ENCODE measurements at places on chromosomes 3 and 15. TPM values are rescaled to one million over a fixed set of nuclear protein-coding genes. Genes with fewer than 3 reads are reported as not detected.
A peak's percentile ranks its signal among the peaks of the same experiment; 100 is the strongest.

Gene TM4SF1
- total RNA-seq: not detected

Gene LINGO1
- not detected for total RNA-seq

Gene CFAP161
- not detected for total RNA-seq

Gene CYP1A1
- total RNA-seq: 4.7 TPM

Gene C3orf62
- total RNA-seq: 11.1 TPM

Gene SELENOS
- total RNA-seq: 32.2 TPM

Gene AGTR1
- not detected for total RNA-seq

Gene ROPN1
- total RNA-seq: not detected

Gene ARRDC4
- total RNA-seq: 0.18 TPM

Gene TMEM40
- total RNA-seq: not detected

GRCh38 chr3:142134799-142135325, 14.5 kb downstream of the TFDP2 start:
- no peak for DNase-seq

DNA sequence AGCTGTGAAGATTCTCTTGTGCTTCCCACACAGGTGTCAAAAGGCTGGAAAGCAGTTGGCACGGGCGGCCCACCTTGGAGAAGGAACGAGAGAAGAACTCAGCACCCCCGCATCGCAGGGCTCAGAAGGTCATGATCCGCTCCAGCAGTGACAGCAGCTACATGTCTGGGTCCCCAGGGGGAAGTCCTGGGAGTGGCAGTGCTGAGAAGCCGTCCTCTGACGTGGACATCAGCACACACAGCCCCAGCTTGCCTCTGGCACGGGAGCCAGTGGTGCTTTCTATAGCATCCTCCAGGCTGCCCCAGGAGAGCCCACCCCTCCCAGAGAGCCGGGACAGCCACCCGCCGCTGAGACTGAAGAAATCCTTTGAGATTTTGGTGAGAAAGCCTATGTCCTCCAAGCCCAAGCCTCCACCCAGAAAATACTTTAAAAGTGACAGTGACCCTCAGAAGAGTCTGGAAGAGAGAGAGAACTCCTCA, 31.4 kb downstream of the STARD5 start:
- DNase-seq: peak; percentile 59

DNA sequence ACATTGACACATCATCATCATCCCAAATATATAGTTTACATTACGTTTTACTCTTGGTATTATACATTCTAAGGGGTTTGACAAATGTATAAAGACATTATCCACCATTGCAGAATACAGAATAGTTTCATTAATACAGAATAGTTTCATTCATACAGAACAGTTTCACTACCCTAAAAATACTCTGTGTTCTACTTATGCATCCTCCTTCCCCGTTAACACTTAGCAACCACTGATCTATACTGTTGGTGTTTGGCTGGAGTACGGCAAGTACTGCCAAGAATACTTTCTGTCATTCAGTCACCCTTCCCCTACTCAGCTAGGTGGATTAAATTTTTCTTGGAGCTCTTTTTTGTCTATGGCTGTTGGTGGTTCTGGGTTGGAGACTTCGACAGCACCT, 33.4 kb downstream of the LEKR1 start:
- no peak for DNase-seq

- DNase-seq: no peak
Observed at GRCh38 chr3:173933113-173933512, 535.6 kb downstream of the NLGN1 start.

DNA sequence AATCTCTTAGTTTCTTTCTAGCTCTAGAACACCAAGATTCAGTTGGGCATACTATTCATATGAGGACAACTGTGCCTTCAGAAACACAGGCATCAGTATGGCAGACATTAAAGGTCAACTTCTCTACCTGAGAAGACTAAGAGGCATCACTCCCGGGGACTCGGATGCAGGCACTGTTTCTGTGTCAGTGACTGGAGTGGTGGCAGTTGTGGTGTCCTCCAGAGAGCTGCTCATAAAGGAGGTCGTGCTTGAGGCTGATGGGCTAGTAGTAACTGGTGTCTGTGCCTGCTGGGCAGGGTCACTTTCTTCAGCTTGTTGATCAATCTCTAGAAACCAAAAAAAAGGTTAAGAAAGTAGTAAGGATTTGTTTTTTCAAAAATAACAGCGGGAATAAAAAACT, 75.2 kb downstream of the FBXL22 start:
- no peak for DNase-seq

DNA sequence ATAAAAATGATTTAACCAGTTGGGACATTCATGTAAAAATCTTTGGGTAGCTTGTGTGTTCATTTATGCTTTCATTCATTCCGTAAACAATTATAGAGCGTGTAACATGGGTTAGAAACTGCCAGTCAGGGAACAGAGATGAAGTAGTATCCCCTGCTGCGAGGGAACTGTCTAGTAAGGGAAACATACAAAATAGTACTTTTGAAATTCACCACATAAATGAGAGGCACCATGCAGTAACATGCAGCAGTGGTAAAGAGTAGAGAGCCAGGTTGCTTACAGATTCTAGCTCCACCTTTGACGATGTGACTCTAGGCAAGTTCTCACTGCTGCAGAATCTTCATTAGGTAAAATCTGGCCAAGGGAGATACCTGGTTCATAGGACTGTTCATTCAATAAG, 938 bp downstream of the DZIP3 start:
- DNase-seq: no peak

- no peak for DNase-seq
Observed at GRCh38 chr15:70797464-70797863, 34.1 kb upstream of the UACA start.

- DNase-seq: no peak
Observed at GRCh38 chr3:61665121-61665520, 103.8 kb downstream of the PTPRG start.

DNA sequence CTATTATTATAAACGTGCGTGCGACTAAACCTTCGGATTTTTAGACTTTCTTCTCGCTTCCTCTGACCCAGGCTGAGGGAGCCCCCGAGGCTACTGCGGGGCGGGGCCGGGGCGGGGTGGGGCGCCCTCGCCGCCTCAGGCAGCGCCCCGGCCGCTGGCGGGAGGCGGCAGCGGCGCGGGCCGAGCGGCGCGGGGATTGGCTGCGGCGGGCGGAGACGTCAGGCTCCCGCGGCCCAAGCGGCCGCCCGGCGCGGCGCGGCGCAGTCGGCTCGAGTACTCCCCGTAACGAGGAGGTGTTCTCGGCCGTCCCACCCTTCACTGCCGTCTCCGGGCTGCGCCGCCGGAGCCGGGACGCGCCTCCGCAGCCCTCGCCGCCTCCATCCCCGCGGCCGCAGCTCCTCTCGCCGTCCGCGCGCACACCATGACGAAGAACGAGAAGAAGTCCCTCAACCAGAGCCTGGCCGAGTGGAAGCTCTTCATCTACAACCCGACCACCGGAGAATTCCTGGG, at the start of gene ATP1B3:
Gene ATP1B3, plus strand, starts transcription at position 263 of the 510 bp plus-strand sequence. Its CDS starts 159 bp downstream, at position 422.
- peak; percentile 88 for DNase-seq

DNA sequence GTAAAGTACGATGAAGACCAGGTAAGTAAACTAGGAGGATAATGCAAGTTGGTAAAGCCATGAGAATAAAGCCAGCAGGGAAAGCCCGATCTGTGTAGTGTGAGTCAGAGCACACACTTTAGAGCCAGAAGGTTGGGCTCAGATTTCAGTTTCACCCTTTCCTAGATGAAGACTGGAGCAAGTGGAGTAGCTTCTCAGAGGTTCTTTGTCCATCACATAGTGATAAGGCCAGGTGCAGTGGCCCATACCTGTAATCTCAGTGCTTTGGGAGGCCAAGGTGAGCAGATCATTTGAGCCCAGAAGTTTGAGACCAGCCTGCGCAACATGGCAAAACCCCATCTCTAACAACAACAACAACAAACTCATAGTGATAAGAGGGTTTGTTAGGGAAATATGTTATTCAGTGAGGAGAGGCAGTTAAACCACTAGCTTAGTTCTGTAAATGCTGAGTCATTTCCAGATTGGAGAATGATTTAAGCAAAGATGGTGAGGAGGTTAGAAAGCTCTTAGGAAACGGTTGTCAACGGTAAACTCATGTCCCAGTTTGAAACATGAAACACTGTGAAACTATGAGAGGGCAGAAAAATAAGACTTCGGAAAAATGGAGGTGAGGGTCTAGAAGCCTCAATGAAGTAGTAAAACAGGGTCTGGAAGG, 39.0 kb downstream of the IL12A start:
- DNase-seq: no peak

- DNase-seq: no peak
Observed at GRCh38 chr3:59996056-59996455, 946.2 kb upstream of the CFAP20DC start.

- no peak for DNase-seq
Observed at GRCh38 chr3:66098436-66098835, 59.7 kb upstream of the MAGI1 start.

GRCh38 chr3:25901796-25902195, 111.9 kb downstream of the OXSM start:
- DNase-seq: no peak

GRCh38 chr3:2765002-2765579, 345.1 kb downstream of the IL5RA start:
- no peak for DNase-seq

GRCh38 chr15:41631880-41632470, 28.2 kb upstream of the MGA start:
- DNase-seq: no peak

- DNase-seq: no peak
Observed at GRCh38 chr3:177665122-177665808, 468.0 kb upstream of the TBL1XR1 start.

DNA sequence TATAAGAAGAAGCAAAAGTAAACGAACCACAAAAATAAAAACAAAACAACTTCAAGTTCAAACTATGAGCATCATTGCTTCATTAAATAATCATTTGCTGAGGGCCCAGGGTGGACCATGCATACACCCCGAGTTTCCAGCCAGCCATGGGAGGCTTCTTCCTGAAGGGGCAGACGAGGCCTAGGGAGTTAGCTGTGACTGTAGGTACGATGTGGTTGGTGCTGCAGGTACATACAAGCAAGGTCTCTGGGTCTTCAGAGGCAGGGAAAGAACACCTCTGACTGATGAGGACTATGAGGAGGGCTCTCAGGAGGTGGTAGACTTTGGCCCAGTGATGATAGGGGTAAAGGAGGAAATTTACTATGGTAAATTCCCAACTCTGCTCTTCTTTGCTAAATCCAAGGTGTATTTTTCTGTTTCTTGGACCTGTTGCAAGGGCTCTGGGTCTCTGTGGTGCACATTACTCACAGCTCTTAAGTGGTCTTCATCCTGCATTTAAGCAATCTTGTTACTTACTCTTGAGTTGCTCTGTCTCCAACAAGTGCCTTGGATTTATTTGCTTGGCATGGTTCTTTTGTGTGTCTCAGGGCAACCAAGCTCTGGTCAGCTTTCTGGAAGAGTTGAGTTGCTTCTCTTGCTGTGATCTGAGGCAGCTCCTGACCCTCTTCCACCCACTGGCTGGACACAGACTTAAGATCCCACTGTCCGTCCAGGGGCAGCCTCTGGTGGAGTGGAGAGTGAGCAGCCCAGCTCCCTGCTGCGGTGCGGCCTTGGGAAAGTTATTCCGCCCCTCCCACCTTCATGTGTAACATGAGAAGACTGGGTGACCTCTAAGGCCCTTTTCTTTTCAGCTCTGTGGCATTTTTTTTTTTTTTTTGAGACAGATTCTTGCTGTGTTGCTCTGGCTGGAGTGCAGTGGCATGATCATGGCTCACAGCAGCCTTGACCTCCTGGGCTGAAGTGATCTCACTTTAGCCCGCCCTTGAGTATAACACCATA, 56.1 kb upstream of the KIF23 start:
- no peak for DNase-seq

- DNase-seq: no peak
Observed at GRCh38 chr3:99714146-99714545, 75.8 kb downstream of the COL8A1 start.

DNA sequence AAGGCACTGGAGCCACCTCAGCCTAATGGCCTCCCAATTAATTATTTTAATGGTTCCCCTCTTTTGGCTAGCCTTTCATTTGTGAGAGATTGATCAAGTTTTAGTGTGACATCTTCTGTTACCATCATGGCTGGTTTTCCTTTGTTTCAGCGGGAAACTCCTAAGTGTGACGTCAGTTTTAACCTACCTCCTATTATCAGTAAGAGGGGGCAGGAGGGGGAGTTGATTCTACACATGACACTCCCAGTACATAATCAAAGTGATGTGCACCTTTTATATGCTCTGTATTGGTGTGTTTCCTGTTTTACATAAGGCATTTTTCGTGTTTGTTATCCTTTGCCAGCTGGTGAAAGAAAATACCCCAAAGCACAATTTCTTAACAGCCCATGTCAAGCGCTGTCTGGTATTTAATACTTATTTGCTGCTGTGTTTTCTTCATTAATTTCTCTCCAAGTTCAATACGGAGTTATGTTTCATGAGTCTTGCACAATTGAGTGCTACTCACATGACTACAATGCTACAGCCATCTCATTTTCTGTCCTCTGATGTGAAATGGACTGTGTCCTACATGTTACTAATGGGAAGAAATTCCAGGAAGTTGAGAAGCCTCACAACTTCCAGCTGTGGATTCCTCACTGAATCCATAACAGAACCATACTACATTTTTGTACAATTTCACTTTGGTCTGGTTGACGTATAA, 52.2 kb upstream of the POLR2M start:
- DNase-seq: no peak

GRCh38 chr3:32457971-32458471, 44.6 kb downstream of the CMTM6 start:
- DNase-seq: peak; percentile 67

- no peak for DNase-seq
Observed at GRCh38 chr3:100971798-100972197, 21.4 kb downstream of the ABI3BP start.

DNA sequence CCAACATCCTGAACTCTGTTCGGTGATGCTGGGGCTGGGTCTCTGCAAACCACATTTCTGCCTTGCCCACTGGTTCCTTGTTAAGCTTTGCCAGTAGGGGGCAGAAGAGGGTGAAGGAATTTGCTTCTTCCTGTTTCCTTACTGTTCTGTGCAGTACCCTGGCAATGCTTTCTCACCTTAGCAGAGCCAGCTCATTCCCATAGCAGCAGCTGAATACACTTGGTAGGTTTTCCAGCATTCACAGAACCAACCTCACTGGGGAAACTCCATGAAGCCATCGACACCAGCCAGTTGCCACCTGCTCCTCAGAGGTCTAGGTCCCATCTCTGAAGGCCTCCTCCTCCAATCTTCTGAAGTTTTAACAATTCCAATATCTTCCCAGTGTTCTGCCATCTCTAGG, 308.4 kb downstream of the PDCD6IP start:
- peak; percentile 21 for DNase-seq

DNA sequence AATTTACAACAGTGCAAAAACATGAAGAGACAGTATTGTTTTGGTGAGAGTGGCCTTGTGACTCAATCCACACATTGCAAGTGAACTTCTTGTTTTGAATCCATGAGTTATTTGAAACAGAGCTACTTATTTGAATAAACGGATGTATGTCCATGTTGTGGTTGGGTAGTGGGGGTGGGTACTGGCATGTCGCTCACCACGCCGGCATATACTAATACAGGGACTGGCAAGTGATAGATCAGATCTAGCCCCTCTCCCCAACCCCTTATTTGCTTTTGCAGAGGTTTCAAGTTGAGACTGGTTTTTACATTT, 83.8 kb downstream of the EDEM1 start:
- no peak for DNase-seq

Measured in activated CD8-positive, alpha-beta T cell treated with anti-CD3 and anti-CD28 coated beads, Interleukin-2, amount 10 ng/mL, durations not matched to agents 7 days and 5 days (primary cell).